NCI-H2171 (cell line): ENCODE measurements at places on chromosomes 4 and X.
A peak's percentile ranks its signal among the peaks of the same experiment; 100 is the strongest.

GRCh38 chrX:134727363-134727762 is 69.1 kb upstream of the PLAC1 start:
- no peak for DNase-seq

- no peak for DNase-seq
Measured at GRCh38 chr4:17218786-17219185, 293.1 kb downstream of the QDPR start.

GRCh38 chrX:37476571-37477170 is 94.8 kb upstream of the LANCL3 start:
- no peak for DNase-seq

DNA sequence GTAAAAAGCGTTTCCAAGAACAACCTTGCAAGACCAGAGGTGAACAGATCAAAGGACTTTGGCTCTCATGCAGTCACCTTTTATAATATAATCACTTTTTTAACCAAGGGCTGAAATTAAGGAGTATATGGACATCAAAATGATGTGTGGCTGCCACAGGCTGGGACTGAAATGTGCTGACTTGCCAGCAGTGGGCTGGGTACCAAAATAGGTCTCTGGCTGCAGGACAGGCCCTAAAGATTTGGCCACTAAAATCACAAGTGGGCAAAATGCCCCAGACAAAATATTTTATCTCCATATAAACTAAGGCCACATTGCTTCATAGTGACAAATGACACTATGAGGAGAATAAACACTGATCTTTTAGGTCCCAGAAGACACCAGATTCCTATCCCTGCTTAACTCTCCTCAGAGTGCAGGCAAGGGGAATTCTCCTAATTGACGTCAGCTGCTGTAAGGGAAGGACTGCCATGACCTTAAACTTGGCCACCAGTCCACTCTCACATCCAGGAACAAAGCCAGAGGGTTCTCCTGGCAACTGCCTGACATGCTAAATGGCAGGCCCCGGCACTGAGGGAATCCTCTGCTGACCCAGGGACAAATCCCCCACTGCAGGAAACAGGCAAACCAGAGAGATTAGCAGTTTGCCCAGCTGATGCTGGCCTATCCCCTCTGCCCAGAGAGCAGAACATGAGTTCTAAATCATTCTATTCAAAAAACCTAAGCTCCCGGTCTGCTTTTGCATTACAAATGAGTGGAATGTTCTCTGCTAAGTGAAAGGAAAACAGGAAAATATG is 155.8 kb downstream of the PPP3CA start:
- DNase-seq, result no peak

GRCh38 chr4:141238186-141238585 is 17.5 kb downstream of the ZNF330 start:
- no peak for DNase-seq

DNA sequence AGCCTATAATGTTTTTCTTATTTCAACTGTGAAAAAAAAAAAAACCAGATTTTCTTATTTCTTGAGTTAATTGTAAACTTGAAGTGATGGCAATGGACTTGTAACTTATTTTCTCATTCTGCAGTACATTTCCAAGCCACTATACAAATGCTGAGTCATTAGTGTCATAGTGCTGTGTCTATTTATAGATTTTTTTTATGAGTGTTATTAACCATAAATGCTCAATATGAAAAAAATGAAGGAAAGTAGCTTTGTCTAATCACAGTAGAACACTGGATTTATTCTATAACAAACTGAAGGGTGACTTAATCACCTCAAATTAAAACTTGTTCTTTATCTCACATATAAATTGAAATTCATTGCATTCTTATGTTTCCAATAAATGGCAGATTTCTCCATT is 718.6 kb downstream of the CCSER1 start:
- DNase-seq, result no peak

DNA sequence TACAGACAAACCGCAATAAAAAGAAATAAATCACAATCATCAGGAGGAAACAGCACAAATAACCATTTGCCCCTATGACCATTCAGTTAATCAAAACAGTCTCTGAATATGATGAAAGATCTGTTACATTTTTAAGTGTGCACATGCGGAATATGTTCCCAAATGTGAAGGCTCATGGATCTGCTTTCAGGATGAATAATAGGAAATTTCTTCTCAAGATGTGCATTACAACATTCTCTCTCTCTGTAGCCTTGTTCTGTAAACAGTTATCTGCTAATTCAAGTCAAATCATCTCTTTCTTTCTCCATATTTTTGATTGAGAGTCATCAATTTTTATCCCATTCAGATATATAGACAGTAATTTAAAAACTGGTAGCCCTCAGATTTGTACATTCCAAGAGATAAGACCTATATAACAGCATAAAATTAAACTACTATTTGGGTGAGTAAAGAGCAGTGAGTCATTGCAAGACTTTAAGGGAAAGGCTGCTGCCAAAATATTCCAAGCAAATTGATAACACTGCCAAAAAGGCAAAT is 433.9 kb upstream of the ATOH1 start:
- no peak for DNase-seq

DNA sequence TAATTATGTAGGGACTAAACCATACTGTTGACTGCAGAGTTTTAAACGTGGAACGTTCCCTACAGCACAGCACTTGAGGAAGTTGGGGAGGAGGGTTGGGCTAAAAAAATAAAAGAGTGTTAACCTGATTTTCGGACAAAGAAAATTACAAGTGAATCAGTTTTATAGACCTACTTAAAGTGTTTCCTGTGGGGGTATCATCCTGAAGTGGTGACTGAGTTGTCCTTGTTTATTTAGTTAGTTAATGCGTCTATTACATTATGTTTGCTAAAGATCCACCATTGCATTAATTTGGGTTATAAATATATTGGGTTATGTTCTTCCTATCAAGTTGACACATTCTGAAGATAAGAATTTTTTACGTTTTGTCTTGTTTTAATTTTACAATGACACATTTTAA is 14.7 kb downstream of the UNC5C start:
- no peak for DNase-seq

- DNase-seq, result no peak
Measured at GRCh38 chrX:71992711-71993110, 82.1 kb downstream of the NHSL2 start.

GRCh38 chrX:68851082-68851481 is 22.3 kb downstream of the EFNB1 start:
- DNase-seq, result no peak

GRCh38 chrX:84729408-84729807 is 227.2 kb upstream of the HDX start:
- DNase-seq, result no peak

DNA sequence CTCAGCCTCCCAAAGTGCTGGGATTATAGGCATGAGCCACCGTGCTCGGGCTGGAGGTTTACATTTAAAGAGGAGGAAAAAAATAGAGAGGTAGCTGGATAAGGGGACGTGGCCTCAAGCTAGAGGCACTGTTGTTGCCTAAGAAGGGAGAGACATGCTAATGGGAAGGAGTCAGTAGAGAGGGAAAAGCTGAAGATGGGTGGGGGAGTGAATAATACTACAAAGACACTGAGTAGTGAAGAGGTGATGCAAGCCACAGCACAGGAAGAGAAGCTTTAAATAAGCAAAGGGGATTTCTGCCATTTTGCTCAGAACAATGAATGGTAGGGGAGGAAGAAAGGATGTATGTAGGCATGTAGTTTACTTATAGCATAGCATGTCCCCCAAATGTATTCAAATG is 11.5 kb upstream of the AP1S2 start:
- DNase-seq, result no peak

- DNase-seq, result no peak
Measured at GRCh38 chrX:150225756-150226155, 137.4 kb upstream of the MAMLD1 start.

GRCh38 chr4:61003301-61003700 is 196.8 kb upstream of the ADGRL3 start:
- no peak for DNase-seq

GRCh38 chrX:111039606-111040005 is 56.4 kb upstream of the PAK3 start:
- DNase-seq, result no peak

DNA sequence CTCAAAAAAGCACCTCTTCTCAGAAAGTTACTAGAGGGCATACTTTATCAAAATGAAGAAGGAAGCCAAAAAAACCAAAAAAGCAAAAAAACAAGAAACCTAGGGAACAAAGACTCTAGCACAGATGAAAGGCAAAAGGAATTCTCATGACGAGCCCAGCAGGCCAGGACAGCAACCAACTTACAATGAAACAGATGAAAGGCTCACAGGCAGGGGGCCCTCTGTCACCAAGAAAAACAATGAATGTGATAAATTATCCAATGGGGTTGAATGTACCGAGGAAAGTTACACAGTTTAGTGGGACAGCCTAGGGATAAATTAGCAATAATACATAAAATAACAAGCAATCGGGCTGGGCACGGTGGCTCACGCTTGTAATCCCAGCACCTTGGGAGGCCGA is 79.0 kb downstream of the GPR82 start:
- no peak for DNase-seq

GRCh38 chrX:68180579-68180978 is 252.7 kb downstream of the OPHN1 start:
- no peak for DNase-seq

DNA sequence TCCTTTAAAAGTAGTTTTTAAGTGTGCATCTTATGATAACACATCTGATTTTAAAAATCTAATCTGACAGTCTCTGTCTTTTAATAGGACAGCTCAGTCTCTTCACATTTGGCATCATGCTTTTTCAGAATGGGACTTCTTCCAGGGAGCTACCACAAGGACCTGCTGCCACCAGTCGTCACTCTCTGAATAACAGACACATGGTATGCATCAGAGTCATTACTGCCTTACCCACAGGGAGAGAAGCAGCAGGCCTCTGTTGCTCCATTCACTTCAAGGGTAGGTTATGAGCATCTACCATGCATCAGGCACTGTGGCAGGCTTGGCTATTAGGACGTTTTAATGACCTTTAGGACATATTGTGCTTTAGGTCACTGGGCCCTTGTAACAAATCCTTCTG is 50.0 kb upstream of the AFAP1 start:
- no peak for DNase-seq

DNA sequence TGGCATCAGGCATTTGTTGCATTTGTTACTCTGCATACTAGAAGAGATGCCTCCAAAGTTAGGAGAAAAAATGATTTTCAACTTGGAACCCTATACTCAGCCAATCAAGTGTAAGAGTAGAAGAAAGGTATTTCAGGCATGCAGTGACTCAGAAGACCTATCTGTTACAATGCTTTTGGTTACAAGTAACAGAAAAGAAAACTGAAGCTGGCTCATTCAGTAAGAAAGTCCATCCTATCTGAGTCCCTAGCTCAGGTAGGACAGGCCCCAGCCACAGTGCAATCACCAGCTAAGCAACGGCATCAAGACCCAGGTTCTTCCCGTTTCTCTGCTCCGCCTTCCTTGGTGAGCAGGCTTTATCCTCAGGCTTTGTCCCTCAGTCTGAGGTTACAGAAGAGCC is 23.3 kb downstream of the MECP2 start:
- no peak for DNase-seq

GRCh38 chrX:20029728-20030127 is 38.9 kb upstream of the BCLAF3 start:
- DNase-seq, result no peak

- DNase-seq, result no peak
Measured at GRCh38 chr4:60122820-60123219, 1077.3 kb upstream of the ADGRL3 start.

GRCh38 chrX:38796946-38797345 is 4.3 kb upstream of the MID1IP1 start:
- no peak for DNase-seq

DNA sequence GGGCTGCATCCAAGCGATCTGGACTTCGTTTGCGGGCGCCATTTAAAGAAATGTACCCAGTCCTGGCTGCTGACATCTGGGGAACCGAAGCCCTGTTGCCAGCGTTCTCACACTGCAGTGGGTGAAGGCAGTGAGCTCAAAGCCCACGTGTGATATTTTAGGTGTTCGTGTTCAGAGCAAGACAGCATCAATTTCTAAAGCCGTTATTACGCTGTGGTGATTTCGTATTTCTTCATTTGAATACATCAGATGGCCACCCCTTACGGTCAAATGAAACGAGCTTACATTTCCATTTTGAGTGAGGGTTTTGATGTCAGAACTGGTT is 376 bp upstream of the C4orf36 start:
- peak; percentile 40 for DNase-seq

GRCh38 chrX:40170830-40171512 is 73.2 kb upstream of the BCOR start:
- DNase-seq, result no peak

DNA sequence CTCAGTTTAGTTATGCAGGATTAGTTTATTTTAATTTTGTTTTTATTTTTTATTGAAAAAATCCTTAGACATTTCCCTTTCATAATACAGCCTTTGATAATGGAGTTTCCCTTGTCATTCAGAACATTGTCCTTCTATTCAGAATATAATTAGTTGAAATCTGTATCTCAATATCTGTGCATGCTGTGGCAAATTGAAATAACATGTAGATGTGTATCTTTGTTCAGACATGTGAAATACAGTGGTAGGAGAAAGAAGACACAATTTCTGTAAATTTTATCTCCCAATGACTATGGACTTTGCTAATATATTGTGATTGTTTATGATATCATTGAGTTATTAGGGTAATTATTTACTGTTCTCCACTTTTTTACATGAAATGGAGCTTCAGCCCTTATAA is 353.9 kb downstream of the GRID2 start:
- no peak for DNase-seq

DNA sequence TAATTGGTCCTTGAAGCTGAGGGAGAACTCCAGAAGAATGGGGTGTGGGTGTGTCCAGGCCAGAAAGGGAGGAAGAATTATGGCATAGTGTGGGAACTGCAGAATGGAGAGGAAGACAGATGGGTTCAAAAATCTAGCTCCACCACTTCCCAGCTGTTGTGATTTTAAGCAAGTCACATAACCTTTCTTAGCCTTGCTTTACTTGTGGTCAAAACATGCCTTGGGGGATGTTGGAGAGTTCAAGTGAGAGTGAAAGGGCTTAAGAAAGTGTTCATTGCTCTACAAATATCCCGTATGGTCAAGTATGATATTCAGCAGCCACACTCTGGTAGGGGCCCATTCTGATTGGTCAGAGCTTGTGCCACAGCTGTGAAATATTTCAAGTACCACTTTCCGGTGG is 15.0 kb upstream of the STARD8 start:
- DNase-seq, result no peak

- no peak for DNase-seq
Measured at GRCh38 chr4:96713271-96713850, 873.5 kb downstream of the PDHA2 start.

DNA sequence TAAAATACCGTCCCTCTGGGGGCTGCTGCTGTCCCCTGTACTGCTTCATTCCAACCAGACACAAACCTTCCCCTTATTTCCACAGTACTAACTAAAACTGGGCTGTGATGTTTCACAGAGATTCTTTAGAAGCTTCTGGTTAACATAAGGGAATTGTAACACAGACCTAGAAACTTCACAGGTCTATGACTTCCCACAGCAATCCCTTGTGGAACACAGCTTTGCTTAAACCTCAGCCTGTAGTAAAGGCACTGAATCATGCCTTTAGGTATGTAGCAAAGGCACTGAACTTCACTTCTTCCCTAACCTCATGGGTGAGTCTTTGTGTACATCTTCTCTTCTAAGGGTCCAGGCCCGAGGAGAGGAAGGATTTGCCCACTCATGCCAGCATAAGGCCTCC is 49.4 kb downstream of the SPINK2 start:
- no peak for DNase-seq
